Stimulated activated CD4-positive, alpha-beta T cell treated with anti-CD3 and anti-CD28 coated beads, Interleukin-4, amount 100 ng/mL, for 48 hours (primary cell): ENCODE measurements at places on chromosomes 11 and 22.

DNA sequence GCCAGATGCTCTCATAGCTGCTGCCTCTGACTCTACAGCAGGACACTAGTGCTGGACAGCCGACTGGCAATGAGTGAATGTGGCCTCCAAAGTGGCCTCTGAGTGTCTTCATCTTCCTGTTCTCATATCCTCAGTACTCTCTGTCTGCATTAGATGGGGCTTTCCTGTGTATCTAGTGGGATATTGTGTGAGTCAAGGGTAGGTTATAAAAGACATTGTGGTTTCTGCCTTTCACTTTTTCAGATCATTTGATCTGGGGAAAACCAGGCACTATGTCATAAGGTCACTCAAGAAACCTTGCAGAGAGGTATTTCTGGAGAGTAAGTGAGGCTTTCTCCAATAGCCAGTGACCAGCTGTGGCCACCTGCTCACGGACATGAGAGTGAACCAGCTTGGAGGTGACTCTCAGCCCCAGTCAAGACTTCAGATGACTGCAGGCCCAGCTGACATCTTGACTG is 333.6 kb upstream of the NCAM1 start:
- no peak for DNase-seq

- DNase-seq: no peak
These were observed 13.6 kb downstream of the SEPTIN3 start for GRCh38 chr22:41982865-41983264.

DNA sequence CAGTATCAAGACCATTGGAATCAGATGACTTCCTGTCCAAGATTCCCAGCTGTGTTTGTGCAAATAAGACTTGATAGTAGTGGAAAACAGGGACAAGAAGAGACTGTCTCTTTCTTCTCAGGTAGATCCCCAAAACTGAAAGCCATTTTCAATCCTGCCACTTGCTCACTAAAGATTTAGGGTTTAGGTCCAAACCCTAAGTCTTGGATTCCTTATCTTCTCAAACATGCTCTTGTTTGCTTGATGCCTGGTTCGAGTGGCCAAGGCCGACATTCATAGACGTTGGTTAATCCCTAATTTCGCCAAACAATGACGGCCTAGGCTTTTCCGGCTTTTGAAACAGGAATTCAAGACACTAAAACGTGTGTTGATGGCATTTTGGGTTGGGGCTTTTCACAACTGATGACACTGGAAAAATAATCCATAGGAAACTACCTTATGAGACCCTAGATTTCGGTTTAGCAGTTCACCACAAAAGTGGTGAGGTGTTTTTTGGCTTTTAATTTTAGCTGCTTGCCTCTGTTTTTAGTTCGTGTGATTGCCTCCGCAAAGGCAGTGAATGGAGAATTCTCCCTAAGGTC is 1.0 kb upstream of the GTPBP1 start:
- no peak for DNase-seq

GRCh38 chr11:12280838-12281565 is 96.4 kb upstream of the PARVA start:
- no peak for DNase-seq

DNA sequence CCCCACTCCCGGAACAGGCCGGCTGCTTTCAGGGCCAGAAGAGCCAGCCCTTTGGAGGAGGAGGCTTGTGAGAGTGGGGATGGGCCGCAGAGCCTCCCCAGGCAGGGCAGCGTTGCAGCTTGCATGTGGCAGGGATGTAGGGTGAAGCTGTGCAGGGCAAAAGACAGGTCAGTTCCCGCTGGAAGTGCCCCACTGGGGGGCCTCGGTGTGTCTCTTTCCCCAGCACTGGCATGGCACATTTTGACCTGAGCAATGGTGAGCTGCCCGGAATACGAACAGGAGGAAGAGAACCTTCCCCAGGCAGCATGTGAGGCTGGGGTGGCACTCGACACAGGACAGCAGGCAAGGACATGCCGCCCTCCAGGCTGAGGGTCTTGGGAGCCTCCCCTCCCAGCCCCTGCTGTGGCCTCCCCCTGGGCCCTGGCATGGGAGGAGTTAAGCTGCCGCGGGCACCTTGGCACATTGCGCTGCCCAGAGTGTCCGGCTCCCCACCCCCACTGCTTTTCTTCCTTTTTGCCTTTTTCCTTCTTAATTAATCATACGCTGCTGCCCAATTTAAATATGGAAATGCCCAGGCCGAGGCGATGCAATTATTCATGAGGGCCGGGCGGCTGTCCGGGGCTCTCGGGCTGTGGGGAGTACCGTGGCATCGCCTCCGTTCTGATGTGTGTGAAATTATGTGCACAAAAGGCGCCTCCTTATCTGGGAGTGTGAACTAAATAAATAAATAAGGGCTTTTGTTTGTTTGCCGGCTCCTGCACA is 76.0 kb upstream of the WNT7B start:
- no peak for DNase-seq

DNA sequence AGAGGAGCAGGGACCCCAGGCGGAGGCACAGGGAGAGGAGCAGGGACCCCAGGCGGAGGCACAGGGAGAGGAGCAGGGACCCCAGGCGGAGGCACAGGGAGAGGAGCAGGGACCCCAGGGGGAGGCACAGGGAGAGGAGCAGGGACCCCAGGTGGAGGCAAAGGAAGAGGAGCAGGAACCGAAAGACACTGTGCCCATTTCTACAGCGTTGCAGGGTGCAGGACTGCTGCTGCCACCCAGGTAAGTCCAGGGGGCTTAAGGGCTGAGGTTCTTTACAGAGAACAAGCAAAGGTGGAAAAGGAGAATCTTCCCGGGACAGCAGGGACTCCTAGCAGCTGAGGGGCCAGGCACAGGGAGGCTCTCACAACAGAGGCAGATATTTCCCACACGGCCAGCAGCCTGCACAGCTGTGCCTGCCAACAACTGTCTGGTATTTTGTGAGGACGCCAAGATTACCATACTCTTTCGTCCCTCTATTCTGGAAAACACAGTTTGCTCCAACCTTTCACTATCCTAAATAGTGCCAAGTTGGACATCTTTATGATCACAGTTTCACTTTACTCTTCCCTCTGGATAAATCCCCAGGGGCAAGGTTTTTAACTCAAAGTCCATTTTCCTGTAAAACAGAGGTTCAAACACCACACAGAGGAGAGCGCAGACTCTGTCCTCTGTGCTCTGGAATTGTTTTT is 39.4 kb downstream of the SHANK2 start:
- no peak for DNase-seq

DNA sequence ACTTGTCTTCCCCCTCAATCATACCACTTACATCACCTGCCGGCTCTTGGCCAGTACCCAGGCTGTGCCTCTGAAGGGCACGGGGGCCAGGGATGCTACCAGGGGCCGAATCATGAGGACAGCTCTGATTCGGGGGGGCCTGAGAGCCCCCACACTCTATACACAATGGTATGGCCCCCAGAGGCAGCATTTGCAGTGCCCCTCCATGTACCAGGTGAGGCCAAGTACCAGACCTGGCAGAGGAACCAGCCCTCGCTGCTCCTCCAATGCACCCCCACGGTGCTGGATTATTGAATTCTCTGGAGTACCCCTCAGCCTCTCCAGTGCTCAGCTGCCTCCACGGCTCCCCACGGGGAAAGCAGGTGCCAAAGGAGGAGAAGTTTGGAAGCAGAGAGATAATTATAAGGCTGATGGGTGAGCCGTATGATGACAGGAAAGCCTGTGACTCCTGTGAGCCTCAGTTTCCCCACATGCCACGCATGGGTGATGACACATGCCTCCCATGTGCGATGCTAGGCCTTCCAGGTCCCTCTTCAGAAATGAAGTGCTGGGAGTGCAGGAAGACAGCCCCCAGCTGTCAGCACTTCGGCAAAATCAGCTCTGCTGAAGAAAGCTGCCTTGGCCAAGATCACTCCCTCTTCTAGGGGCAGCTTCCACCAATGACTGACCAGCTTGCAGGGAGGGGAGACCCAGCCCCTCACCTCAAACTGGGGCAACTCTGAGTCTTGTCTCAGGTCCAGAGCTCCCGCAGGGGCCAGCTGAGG is 69.9 kb downstream of the THAP12 start:
- no peak for DNase-seq

DNA sequence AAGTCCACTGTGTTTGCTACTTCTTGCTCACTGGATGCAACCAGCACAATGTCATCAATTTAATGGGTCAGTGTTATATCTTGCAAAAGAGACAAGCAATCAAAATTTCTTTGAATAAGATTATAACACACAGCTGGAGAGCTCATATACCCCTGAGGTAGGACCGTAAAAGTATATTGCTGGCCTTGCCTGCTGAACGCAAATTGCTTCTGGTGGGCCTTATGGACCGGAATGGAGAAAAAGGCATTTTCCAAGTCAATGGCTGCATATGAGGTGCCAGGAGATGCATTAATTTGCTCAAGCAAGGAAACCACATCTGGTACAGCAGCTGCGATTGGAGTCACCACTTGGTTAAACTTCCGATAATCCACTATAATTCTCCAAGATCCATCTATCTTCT is 119.1 kb downstream of the ZNF280B start:
- DNase-seq: no peak

GRCh38 chr11:103344886-103345285 is 235.7 kb downstream of the DYNC2H1 start:
- DNase-seq: no peak

DNA sequence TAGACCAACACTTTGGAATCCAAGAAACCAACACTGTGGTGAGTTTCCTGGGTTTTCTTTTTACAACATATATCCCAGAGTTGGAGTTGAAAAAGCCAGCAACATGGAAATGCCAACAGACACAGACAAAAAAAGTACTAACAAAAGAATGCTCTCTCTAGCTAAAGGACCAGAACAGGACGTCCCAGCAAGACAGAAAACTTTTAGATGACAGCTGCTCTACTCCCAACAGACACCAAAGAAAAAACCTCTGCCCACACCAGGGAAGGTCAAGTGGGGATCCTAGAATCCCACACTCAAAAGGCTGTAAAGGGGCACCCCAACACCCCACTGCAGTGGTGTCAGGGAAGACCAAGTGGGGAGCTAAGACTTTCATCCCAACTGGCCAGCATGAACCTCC is 23.3 kb downstream of the RRAS2 start:
- DNase-seq: no peak

DNA sequence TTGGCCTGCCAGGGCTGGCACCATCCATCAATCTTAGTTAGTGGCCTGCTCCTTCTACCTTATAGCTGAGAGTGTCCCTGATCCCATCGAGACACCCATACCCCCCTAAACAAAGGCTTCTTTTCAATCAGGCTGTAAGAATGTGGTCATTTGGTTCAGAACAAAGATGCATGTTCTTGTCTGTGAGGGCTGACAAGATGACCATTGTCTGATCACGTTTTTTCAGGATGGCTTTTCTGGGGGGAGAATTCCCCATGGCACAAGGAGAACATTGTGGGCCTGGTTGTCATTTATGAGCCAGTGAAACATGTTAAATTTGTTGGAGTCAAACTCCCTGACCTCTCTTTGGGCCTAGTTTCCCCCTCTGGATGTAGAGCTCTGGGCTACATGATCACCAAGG is 160.4 kb downstream of the INSC start:
- no peak for DNase-seq

GRCh38 chr22:41660416-41660815 is 28.3 kb downstream of the SNU13 start:
- DNase-seq: no peak

GRCh38 chr22:22604326-22605073 is 39.9 kb upstream of the GGTLC2 start:
- DNase-seq: no peak

- peak; percentile 68 for DNase-seq
These were observed 28.6 kb downstream of the PTPRJ start for GRCh38 chr11:48008951-48009270.

GRCh38 chr11:129141748-129142523 is 50.2 kb downstream of the ARHGAP32 start:
- DNase-seq: no peak

DNA sequence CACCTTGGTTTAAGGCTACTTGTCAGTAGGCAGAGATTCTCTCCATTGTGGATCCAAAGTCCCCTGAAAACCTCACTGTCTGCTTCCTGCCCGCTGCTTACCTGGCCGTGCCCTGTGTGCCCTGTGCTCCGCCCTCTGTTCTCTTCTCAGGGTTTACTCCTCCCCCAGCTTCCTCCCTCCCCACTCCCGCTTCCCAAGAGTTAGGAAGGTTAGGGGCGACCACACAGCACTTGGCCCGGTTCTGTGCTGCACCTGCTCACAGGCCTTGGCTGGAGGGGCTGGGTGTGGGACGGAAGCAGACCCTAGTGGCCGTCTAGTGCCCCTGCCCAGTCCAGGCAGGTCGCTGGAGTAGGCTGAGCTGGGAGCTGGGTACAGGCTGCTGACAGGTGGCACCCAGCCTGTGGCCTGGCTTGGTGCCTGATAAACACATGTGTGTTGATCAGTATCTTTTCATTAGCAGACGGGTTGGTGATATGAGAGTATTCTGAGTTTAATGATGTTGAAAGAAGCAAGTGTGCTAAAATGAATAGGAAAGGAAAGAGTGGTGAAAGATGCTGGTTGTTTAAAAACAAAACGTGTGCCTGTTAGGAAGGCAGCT is 40.5 kb downstream of the GRAMD4 start:
- DNase-seq: no peak

DNA sequence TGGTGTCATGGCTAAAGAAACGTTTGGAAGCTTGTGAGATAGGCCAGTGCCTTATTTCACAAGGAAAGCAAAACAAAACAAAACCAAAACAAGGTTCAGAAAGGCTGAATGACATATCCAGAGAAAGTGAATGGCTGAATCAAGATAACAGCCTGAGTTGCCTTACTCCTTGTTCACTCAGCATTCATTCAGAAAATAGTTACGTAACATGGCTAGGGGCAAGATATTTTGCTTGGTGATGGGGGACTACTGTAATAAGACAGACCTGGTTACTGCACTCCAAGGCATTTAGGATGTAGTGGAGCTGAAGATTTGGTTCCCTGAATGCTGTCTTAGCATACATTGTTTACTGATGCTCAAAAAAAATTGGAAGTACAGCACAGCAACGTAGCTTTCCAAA is 47.7 kb downstream of the C11orf91 start:
- no peak for DNase-seq

GRCh38 chr11:83663446-83663845 is 377.3 kb upstream of the CCDC90B start:
- DNase-seq: no peak

GRCh38 chr11:111977146-111978027 is 40.2 kb downstream of the DIXDC1 start:
- DNase-seq: peak; percentile 20

DNA sequence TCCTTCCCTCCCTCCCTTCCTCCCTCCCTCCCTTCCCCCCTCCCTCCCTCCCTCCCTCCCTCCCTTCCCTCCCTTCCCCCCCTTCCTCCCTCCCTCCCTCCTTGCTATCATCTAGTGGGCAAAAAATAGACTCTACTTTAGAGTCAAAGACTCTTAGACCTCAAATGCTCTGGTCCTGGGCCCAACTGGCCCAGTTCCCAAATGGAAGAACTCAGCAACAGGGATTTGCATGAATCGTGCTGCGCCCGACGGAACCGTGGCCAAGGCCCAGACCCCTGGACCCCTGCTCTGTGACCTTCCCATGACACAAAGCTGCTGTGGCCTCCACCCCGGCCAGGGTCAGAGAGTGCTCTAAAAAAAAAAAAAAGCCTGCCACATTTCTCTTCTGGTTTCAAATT is 97.4 kb downstream of the WNT7B start:
- no peak for DNase-seq

DNA sequence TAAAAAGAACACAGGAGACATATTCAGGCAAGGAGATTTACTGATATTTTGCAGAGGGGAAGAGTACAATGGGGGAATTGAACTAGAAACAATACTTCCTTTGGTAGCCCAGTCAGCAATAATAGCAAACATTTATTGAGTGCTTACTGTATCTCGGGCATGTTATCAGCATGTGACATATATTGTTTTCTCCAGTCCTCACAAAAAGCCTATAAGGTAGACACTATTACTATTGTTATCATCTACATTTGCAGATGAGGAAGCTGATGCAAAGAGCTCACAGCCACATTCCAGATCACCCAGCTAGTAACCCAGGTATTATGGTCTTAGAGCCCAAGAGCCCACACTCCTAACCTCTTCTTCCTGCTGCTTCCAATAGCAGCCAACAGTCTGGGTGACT is 27.9 kb downstream of the NAV2 start:
- DNase-seq: no peak
